ENCODE measurements at places on chromosomes 5 and 9.

- no peak for DNase-seq
Observed at GRCh38 chr9:109940561-109940960, 160.6 kb downstream of the PALM2AKAP2 start.

GRCh38 chr9:32430720-32431119 is 46.3 kb downstream of the ACO1 start:
- DNase-seq, result no peak

DNA sequence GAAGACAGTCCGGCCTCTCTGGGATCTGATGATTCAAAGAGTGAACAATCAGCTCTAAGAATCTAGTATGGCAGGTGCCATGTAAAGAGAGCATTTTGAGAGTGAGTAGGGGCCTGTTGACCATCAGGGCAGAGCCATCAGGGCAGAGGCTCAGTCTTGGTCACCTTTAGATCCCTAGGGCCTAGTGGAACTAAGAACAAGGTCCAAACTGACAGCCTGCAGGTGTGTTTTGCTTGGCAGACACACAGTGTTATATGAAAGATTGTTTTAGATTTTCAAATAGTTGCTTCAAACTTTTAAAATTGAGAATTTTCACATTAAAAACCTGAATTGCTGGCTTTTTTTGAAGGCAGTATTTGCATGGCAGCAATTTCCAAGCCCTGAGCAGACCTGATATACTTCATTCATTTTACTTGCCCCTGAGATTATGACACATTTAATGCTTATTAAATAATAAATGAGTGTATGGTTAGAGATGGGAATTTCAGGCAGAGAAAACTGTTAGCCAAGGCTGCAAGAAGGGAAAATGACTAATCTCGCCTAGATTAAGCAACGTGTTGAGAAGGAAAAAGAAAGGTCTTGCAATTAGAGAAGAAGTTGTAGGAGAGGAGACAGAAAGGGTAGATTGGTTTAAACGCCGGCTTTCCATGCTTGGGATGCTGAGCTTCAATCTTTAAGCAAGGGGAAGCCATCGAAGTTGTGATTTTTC is 279.6 kb downstream of the ARRDC3 start:
- no peak for DNase-seq

DNA sequence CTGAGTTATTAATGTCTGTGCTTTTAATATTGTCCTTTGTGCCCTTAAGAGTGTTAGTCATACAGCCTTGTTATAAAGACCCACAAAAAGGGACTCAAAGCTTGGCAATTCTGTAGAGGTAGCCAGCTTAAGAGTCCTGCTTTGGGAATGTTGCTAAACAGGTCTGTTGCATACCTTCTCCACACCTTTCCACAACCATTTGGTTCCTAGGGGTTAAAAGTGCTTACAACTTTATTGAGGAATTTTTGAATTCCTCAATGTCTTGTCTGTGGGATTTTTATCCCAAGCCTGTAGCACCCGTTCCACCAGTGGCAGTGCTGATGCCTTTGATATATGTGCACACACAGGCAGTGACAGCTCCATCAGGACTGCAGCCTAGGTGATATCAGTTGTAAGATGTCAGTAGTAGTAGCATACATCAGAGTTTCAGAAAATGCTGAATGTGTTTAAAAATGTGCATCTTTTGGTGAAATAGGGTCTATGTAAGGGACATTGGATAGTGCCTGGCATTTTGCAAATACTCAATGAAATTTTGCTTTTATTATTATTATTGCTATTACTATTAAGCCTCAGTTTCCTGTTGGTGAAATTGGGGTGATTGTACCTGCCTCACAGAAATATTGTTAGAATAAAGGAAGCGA is 68.5 kb downstream of the WWC1 start:
- DNase-seq, result no peak

GRCh38 chr5:359301-359897 is 37.9 kb downstream of the AHRR start:
- DNase-seq, result no peak

GRCh38 chr5:113153512-113154097 is 177.0 kb downstream of the DCP2 start:
- no peak for DNase-seq

- no peak for DNase-seq
Observed at GRCh38 chr9:34176089-34176488, 2.8 kb upstream of the UBAP1 start.

GRCh38 chr5:40033411-40033810 is 608.6 kb upstream of the DAB2 start:
- DNase-seq, result peak; percentile 8

DNA sequence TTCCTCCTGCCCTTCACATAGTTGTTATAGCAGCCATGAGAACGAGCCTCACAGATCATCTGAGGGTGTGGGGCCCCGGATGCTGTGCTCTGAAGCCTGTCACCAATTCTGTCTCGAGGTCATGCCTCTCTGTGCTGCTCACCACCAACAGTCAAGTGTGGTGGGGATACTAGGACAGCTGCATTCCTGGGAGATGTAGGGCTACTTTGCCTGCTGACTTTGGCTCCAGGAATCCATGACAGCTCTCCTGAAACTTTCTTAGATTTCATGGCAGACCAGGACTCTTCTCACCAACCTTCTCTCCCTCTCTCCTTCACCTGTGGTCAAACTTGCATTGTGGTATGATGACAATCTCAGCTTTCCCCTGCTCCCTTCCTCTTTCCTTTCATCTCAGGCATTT is 395.9 kb downstream of the PSAT1 start:
- no peak for DNase-seq

- no peak for DNase-seq
Observed at GRCh38 chr9:131774636-131775035, 34.8 kb upstream of the RAPGEF1 start.

- no peak for DNase-seq
Observed at GRCh38 chr5:109714592-109714991, 24.9 kb downstream of the MAN2A1 start.

- no peak for DNase-seq
Observed at GRCh38 chr5:112640546-112640945, 97.1 kb upstream of the APC start.

DNA sequence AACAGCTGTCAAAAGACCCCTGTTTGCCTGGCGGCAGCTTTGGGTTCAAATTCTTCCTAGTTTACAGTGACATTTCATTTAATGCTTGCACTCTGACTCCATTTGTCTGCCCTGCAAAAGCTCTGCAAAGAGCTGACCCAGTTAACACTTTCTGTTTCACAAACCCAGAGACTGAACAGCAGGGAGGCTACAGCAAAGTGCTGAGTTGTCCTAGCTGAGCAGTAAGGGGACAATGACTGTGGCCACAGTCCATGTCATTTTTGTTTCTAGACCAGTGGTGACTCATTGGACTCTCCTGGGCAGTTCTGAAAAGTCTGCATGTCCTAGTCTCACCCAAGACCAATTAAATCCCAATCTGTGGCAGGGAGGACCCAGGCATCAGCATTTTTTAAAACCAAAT is 994.8 kb upstream of the WWC1 start:
- DNase-seq, result no peak

DNA sequence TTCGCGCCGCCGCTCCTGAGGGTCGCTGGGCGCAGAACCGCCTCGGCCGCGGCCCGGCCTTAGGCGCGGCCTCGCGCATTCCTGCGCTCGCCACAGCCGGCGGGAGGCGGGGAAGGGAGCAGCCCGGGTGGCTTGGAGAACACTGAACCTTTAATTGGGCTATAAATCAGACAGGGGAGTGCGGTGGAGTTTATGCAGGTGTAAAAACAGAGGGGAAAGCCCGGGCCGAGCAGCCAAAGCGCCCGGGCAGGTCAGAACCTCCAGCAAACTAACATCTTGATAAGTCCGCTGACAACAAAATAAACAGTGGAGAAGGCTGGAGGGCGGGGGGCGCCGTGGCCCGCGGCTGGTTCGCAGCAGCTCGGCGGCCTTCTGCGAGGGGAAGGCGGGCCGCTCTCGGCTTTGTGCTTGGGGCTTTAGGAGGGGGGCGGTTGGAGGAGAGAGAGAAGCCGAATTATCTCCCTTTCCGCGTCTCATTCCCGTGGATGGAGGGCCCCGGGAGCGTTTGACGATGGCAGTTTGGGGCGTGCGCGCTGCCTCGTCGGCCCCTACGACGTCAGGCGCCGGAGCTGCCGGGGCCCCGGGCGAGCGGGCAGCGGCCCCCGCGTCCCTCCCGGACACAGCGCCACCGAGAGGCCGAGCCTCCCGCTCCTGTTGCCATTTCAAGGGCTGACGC is 11.3 kb downstream of the FOXD1 start:
- no peak for DNase-seq

DNA sequence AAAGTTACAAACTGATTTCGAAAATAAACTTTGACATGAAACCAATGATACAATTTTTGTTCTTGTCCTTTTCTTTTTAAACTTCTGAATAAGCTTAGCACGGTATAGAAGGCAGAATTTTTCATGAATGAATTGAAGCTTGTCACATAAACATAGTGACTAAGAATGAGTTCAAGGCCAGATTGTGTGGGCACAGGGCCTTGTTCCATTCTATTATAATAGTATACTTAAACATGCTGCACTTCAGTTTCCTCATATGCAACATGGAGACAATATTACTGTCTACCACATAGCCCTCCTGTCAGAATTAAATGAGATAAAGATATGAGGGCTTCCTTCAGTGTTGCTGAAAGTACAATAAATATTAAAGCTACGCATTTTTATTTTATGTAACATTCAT is 204.2 kb upstream of the HAPLN1 start:
- DNase-seq, result no peak

DNA sequence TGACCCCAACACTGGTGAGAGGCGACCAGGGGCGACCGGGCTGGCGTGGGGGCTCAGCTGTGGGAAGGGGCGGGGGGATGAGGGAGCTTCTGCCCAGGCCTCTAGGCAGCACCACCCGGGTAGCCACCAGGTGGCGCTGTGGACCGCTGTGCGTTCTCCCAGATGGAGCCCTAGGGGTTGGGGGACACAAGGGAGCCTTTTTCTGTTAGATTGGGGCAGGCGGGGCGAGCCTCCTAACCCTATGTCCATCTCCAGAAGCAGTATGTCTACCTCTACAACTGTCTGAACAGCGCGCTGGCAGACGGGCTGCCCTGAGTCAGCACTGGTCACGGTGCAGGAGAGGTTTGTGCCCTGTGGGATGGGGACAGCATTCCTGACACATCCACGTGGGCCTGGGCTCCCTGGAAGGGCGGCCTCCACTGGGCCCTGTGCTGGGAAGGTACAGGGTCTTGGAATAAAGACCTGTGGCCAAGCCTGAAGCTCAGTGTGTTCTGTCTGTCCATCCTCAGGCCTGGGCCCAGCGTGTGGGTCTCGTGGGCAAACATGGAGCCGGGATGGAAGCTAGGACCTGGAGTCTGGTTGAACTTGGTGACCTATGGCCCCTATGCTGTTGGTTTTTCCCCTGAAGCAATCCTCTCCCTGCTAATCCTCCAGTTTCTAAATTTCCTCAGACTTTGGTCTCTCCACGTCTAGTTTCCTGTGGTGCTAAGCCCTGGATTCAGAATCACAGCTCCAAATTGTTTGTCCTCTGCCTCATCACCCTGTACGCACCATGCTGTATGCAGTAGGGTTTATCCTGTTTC is 23.1 kb upstream of the SPTLC1 start:
- DNase-seq, result peak; percentile 85

DNA sequence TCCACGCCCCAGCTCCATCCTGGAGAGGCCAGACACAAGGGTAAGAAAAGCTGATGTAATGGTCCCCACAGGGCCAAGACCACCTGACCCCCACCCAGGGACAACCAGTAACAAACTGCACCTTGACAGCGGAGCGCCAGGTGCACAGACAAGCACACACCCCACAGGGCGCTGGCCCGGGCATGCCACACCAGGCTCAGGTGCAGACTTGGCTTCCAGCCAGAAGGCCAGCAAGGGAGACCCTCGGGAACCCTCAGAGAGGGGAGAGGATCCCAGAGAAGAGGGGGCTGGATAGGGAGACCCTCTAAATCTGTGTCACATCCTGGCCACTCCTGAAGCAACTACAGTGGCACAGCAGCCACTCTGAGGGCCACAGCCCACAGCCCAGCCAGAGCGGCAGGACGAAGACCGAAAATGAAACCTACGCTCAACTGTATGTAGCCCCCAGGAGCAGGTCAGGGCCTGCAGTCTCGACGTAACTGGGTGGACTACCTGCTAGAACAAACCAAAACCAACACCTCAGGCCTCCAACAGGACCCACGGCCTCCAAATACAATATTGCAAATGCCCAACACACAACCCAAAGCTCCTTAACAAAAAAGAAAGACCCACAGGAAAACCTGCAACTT is 18.5 kb downstream of the CAMSAP1 start:
- no peak for DNase-seq

GRCh38 chr9:21836437-21837161 is 34.2 kb downstream of the MTAP start:
- DNase-seq, result no peak

GRCh38 chr9:18182636-18183035 is 291.3 kb upstream of the ADAMTSL1 start:
- no peak for DNase-seq

- DNase-seq, result no peak
Observed at GRCh38 chr9:8694983-8695588, 895.5 kb upstream of the DMAC1 start.

- no peak for DNase-seq
Observed at GRCh38 chr9:97078362-97078761, 39.4 kb upstream of the CTSV start.

DNA sequence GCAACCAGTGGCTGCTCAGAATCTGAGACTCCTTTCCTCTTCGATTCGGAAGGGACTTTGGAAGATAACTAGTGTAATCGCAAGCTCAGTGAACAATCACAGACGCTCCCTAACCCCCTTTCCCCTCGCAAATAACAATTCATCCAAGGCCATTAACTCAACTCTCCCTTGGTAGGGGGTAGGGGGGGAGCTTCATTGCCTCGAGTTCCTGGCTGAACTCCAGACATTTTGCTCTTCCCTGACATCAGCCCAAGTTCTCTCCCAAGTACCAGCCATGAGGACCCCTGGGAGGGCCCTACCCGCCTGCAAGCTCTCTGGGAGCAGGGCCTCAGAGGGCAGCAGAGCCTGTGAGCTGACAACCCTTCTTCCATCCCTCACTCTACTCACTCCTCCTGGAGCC is 8.4 kb downstream of the FAM163B start:
- no peak for DNase-seq

- no peak for DNase-seq
Observed at GRCh38 chr5:172429201-172429940, 25.0 kb downstream of the SH3PXD2B start.

- DNase-seq, result no peak
Observed at GRCh38 chr9:116337015-116337414, 183.4 kb downstream of the PAPPA start.

GRCh38 chr5:110716247-110717245 is 9.9 kb downstream of the TMEM232 start:
- DNase-seq, result no peak

DNA sequence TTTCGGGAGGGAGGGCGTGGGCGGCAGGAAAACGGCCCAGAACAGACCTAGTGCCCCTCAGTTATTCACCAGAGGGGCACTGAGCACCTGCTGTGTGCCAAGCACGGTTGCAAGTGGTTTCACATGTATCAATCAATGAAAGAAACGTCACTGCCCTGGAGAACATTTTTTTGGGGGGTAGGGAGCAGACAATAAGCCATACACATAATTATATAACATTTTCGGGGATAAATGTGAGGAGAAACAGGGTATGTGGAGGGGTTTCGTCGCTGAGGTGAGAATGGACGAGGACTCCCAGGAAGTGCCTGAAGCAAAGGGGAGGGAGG is 444 bp upstream of the ZNF354A start:
- DNase-seq, result peak; percentile 0

GRCh38 chr5:57216714-57217113 is 42.9 kb downstream of the GPBP1 start:
- DNase-seq, result no peak

Measured in activated CD4-positive, alpha-beta T cell treated with anti-CD3 and anti-CD28 coated beads, Interleukin-2, Interleukin-6, amounts not matched to agents 100 ng/mL and 50 ng/mL, durations not matched to agents 16 hours and 8 hours (primary cell).